ENCODE measurements at places on chromosomes 6 and 20.
A peak's percentile ranks its signal among the peaks of the same experiment; 100 is the strongest.

- no peak for DNase-seq
Observed at GRCh38 chr6:18388942-18389341, 1.8 kb downstream of the RNF144B start.

GRCh38 chr6:105501826-105502344 is 99.0 kb upstream of the PREP start:
- DNase-seq: no peak

DNA sequence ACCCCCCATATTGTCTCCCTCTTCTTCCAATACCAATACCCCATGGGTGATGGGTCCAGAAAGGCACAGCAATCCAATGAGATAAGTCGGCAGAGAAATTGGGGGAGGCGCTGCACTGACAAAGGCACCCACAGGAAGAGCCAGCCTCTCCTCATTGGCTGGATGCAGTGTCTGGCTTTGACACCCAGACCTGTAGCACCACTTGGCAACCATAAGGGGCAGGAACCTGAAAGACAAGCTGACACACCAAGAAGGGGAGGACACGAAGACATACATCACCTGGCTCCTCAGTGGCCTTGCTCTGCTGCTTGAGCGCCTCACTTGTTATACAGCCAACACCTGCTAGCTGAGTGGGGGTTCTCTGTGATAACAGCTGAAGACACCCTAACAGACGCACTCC is 19.4 kb upstream of the SLC4A11 start:
- DNase-seq: no peak

DNA sequence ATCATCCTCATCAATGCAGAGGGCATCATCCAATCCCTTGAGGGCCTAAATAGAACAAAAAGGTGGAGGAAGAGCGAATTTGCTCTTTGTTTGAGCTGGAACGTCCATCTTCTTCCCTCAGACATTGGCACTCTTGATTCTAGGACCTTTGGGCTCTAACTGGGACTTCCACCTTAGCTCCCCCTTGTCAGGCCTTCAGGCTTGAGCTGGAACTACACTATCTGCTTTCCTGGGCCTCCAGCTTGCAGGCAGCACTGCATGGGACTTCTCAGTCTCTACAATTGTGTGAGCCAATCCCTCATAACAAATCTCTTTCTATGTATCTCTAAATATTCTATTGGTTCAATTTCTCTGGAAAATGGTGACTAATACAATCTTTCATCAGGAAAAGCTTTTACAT is 155.4 kb downstream of the MCHR2 start:
- DNase-seq: no peak

- DNase-seq: no peak
Observed at GRCh38 chr20:57794600-57795341, 85.0 kb upstream of the PMEPA1 start.

- DNase-seq: no peak
Observed at GRCh38 chr6:154356690-154357089, at the start of gene IPCEF1. Gene IPCEF1, minus strand, starts transcription at chr6:154356803. Its CDS starts 90,856 bp downstream, at chr6:154265947.

DNA sequence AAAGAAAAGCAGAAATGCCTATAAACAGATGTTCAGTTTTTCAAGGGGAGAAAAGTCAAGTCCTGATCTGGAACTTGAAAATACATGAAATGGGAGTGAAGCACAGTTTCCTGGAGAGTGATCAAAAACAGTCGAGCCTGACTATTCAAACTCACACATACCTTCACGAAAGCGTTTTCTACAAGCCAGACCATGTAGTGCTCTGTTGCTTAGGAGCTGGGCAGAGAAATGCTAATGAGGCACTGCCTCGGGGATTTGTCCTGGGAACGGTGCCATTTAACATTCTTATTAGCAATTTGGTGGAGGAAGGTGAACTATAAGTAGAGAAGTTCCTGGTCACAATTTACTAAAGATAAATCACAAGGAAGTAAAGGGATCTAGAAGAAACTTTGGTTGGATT is 5.9 kb downstream of the NHSL1 start:
- DNase-seq: peak; percentile 62

DNA sequence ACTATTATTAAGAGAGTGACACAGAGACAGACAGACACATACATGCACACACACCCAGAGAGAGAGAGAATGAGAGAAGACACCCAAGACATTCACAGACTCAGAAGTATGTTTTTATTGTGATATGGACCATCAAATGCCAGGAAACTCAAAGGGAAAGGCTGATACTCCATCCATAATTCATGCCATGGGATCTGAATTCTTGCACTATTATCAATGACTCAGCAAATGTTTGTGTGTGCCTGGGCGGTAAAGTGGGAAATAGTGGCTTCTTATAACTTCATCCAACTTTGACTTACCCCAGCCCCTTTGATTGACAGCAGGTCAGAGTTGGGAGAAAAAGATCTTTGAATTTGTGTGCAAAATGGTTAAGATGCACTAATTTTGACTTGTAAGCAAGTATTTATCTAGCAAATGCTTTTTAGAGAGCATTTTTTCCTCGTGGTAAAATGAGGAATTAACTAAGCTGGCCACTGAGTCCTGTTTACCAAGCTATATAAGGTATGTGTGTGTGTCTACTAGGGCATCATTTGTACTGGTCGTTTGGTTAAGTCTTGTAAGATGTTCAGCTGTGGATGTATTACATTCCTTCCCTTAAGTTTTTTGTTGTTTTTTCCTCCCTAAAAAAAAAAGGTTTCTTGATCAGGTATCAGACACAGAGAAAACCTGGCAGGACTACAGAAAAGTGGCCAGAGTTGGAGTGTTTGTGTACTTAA is 3.0 kb upstream of the CCN2 start:
- DNase-seq: no peak

GRCh38 chr6:107756660-107757355 is 67.3 kb downstream of the SCML4 start:
- no peak for DNase-seq

- DNase-seq: no peak
Observed at GRCh38 chr6:49515485-49516146, 15.9 kb downstream of the GLYATL3 start.

- no peak for DNase-seq
Observed at GRCh38 chr6:168190646-168191443, 111.8 kb upstream of the FRMD1 start.

- DNase-seq: no peak
Observed at GRCh38 chr6:151111670-151112069, 128.1 kb upstream of the AKAP12 start.

DNA sequence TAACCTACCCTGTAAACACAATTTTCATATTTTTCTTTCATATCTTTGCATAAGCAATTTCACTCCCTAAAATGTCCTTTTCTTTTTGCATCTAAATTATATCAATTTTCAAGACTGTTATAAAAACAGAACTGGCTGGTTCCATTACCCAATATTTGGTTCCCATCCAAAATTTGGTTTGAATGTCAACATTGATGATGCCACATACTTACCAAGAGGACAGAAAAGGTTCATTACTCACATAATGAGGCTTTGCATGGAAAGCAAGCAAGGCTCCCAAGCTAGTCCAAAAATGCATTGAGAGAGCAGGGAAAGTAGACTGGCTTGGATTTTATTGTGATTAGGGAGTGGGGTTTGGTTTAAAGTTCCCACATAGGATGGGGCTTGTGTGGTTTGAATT is 144.4 kb upstream of the AKIRIN2 start:
- DNase-seq: no peak

GRCh38 chr6:52304983-52305390 is 20.4 kb upstream of the MCM3 start:
- DNase-seq: no peak

GRCh38 chr6:47473791-47474346 is 3.7 kb upstream of the CD2AP start:
- no peak for DNase-seq

DNA sequence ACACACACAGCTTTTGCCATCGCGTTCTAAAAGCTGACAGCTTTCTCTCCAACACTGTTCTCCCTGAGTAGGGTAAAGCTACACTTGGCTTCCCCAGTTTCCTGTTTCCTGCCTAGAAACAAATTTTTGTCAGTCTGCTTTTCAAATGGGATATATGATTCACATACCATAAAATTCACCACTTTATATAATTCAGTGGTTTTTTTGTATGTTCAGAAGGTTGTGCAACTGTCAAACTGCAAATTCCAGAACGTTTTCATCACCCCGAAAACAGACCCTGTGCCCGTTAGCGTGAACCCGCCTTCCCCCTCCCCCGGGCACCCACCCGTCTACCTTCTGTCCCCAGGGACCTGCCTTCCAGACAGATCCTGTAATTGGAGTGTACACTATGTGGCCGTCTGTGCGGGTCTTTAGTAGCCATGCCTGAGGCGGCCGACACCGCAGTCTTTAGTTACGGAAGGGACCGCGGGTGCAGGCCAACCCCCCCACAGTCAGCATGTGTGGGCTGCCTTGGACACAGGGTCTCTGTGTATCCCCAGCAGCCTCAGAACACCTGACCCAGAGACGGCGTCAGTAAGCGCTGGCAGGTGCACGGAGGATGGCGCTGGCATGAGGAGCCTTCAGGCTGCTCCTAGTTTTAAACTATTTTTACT is 16.6 kb downstream of the HRH3 start:
- DNase-seq: no peak

DNA sequence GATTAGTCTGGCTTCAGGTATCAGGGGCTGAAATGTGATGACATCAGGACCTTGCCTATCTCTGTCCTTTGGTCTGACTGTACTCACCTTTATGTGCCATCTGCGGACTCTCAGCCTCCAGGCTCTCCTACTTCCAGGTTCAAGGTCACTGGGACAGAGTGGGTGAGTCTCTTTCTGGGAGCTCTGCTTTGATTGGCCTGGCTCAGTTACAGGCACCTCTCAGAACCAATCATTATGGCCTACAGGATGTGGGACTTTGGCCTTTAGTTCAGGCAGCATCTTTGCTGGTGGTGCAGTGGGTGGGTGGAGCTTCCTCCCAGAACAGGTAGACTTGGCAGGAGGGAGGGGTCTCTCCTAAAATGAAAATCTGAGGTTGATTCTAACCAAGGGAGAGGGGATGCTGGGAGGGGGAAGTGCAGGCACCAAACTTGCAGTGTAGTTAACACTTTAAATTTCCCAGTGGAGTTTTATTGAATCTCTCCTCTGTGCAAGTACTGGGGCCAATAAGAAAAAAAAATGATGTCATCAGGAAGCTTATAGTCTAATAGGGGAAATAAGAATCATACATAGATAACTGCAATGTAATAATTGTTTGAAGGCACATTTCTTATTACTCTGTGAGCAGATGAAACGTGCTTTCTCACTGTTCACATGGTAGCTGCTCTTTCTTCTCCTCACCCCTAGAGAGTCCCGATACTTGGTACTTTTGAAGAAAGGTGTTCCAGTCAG is 53.4 kb downstream of the SLC24A3 start:
- no peak for DNase-seq

GRCh38 chr6:130396722-130397121 is 30.9 kb downstream of the TMEM200A start:
- DNase-seq: no peak

DNA sequence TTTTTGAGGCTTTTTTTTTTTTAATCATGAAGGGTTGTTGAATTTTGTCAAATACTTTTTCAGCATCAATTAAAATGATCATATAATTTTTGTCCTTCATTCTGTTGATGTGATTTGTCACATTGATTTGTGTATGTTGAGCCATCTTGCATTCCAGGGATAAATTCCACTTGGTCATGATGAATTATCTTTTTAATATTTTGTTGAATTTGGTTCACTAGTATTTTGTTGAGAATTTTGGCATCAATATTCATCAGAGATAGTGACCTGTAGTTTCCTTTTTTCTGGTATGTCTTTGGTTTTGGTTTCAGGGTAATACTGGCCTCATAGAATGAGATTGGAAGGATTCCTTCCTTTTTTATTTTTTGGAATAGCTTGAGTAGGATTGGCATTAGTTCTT is 221.9 kb upstream of the ZNF217 start:
- DNase-seq: no peak

DNA sequence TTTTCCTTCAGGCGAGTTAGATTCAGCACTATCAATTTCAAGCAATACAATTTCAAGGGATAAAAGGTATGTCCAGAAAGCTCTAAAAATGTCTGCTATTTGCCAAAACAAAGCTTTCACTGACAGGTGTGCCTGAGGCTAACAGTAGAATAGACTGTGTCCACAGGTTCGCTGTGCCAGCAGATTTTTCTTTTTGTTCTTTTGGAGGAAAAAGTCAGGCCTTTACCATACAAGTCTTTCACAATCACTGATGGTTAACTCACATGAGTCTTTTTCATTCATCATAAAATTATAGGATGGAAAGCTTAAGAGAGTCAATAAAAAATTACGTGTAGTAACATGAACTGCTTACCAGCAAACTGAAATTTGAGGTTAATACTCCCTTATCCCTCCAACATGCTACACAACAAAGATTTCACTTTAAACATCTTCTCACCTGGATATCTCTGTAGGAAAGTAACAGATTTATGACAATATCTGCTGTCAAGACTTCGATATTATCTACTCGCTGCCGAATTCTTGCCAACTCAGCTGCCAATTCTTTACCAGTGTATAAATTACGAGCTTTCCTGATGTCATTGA is 95.4 kb downstream of the MAP3K5 start:
- no peak for DNase-seq

DNA sequence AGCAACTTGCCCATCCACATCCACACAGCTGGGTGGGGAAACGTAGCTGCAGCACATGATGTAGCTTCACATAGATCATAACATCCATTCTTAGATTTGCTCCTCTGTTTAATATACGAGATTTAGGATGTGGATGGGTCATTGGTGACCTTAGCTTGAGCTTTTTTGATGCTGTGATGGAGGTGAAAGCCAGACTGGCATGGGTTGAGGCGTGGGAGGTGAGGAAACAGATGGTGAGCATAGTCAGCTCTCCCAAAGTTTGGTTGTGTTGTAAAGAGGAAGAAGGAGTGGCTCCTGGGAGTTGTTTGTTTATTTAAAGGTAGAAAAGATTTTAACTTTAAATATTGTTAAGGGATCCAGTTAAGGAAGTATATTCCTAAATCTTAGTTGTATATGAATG is 5.3 kb downstream of the ARFGEF2 start:
- DNase-seq: no peak

GRCh38 chr6:36455486-36456027 is 12.8 kb downstream of the KCTD20 start:
- DNase-seq: no peak

DNA sequence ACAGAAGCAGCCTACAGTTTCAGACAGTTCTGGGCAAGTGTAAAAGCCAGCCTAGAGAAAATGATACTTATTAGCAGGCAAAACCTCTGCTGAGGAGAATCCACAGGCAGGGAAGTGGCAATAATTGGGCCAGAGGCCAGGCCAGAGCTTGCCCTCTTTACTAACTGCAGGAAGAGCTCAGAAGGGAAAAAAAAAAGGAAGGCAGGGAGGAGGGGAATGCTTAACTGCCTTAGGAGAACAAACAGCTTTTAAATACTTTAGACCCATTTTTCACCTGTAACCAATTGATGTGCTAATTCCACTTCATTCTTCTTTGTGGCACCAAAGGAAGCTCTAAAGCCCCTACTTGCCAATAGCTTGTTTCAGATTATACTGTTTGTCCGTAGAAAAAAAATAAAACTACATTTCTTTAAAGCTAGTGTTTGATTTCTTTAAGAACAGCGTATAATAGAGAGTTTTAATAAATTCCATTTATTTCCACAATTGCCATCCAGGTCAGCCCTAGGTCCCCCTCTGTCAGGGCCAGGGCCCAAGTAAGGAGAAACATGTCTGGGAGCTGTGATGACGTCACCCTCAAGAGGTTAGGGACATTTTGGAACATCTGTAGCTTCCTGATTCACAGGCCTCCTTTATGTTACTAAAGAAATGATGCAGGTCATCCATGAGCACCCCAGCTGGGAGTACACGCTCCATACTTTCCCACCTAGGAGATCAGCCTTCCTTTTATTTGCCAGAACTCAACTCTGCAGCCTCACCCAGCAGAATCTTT is 384.3 kb downstream of the CDC5L start:
- DNase-seq: no peak

- no peak for DNase-seq
Observed at GRCh38 chr6:15953152-15953880, 175.6 kb upstream of the MYLIP start.

GRCh38 chr6:116300566-116300965 is 20.8 kb upstream of the TSPYL1 start:
- no peak for DNase-seq

All from NCI-H446 (cell line).